ENCODE measurements at places on chromosomes 7 and 10.

- DNase-seq: no peak
These were observed 53.5 kb upstream of the ARMC3 start for GRCh38 chr10:22874189-22874854.

DNA sequence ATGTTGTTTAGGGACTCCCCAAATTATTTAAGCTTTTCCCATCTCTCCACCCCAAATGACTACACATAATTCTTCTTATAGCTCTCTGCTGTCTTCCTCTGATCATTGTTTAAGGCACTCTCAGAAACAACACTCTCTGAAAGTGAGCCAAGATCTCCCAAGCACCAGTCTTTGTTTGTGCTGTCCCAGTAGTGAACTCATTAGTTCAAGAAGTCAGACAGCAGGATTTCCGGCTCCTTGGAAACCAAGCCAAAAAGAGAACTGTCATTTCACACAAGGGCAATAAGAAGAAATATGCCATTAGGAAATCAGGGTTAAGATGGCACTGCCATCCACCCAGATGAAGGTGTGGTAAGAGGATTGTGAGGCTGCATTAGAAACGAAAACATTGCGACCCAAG, 83.1 kb downstream of the FZD1 start:
- no peak for DNase-seq

GRCh38 chr10:25076506-25077177, 60.2 kb downstream of the THNSL1 start:
- no peak for DNase-seq

DNA sequence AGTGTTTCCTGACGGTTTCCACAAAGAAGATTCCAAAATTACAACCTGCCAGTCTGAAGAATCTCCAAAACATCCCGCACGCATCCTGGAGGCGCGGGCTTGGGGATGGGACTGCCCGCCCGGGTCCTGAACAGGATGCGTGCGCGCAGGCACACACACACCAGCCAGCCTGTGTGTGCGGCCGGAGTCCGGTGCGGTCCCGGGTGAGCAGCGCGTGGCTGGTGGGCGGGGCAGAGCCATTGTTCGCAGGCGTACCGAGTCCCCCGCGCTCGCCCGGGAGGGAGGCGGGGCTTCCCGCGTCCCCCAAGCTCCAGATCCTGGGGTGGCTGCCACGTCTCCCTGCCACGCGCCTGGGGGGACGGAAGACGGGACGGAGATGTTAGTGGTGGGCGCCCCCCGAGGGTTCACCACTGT, 675 bp upstream of the SCD start:
- peak; percentile 58 for DNase-seq

DNA sequence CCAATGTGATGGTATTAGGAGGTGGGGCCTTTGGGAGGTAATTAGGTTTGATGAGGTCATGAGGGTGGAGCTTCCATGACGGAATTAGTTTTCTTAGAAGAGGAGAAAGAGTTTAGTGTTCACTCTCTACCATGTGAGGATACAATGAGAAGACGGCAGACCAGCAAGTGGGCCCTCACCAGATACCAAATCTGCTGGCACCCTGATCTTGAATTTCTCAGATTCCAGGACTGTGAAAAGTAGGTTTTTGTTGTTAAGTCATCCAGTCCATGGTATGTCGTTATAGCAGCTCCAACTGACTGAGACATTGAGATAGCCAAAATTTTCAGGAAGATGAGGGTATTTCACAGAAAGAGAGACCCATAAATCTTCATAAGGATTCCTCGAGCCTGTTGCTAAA, 3.6 kb upstream of the TMEM196 start:
- no peak for DNase-seq

GRCh38 chr7:90777465-90777864, 181.3 kb downstream of the CDK14 start:
- no peak for DNase-seq

Data from CD4-positive, alpha-beta T cell treated with Interleukin-21 for 1 hour (primary cell).